ENCODE measurements at places on chromosomes 6 and 20. TPM values are rescaled to one million over a fixed set of nuclear protein-coding genes. Genes with fewer than 3 reads are reported as not detected.

YIPF3 gene
- total RNA-seq, result 57.6 TPM

PEX3 gene
- total RNA-seq, result 21.7 TPM

SCAF8 gene
- total RNA-seq, result 48.3 TPM

GRCh38 chr6:1519597-1519996 lies 90.1 kb upstream of the FOXC1 start:
- DNase-seq, result no peak
- peaks cover 8% of the 10 kb centered on the region for H3K4me1 ChIP-seq
- H3K27ac ChIP-seq, result no peak overlapping the region
- H3K36me3 ChIP-seq, result no peaks in the 10 kb centered on the region
- H3K27me3 ChIP-seq, result peaks cover 14% of the 10 kb centered on the region

DNA sequence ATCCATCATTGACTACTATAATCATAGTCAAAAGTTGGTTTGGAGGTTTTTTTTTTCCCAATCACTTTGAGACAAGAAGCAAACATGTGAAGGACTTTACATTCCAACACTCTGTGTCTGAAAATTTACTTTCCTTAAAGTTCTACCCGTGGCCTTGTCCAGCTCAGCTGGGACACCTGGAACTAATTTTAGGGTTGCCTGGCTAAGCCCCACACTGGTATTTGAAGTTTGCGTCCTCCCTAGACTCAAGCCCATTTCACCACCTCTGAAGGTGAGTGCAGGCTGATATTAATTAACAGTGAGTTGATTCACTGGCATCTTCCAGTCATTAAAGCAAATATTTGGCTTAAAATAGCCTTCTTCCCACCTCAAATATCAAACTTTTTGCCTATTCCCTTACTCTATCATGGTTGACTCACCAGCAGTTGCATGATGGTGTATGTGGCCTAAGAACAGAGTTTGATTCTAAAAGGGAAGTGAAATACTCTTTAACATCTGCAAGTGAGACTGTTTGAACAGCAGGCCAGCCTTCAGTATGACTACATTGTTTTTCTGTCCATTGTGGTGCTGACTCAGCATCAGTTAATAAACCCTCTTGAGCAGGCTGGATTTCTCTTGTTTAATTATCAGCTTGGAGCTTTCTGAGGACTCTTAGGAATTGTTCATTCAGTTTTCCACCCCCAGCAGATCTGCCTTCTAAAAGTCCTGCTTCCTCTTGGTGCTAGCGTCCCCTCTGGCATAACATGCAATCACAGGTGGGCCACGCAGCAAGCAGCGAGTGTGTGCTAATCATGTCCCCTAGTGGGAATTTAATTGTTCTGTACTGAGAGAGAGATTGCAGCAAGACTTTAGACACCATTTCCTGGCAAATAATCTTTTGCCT lies 1.8 kb upstream of the PRDM1 start:
- peak overlapping the region; percentile 60 for H3K27ac ChIP-seq
- DNase-seq, result no peak
- no peak overlapping the region for H3K4me3 ChIP-seq
- peaks cover 16% of the 10 kb centered on the region for H3K4me1 ChIP-seq
- H3K27me3 ChIP-seq, result peaks cover 57% of the 10 kb centered on the region

GRCh38 chr20:3757268-3757667 lies 10.3 kb downstream of the ADISSP start:
- peaks cover 16% of the 10 kb centered on the region for H3K4me1 ChIP-seq
- no peak for DNase-seq
- no peaks in the 10 kb centered on the region for H3K27me3 ChIP-seq
- peaks cover 3% of the 10 kb centered on the region for H3K36me3 ChIP-seq

GRCh38 chr6:81166770-81167169 lies 585.7 kb downstream of the TENT5A start:
- H3K4me3 ChIP-seq, result no peak overlapping the region
- no peak for DNase-seq
- H3K4me1 ChIP-seq, result no peaks in the 10 kb centered on the region
- H3K36me3 ChIP-seq, result no peaks in the 10 kb centered on the region
- H3K27me3 ChIP-seq, result no peaks in the 10 kb centered on the region
- H3K27ac ChIP-seq, result no peak overlapping the region

GRCh38 chr20:40600441-40601219 lies 88.4 kb downstream of the MAFB start:
- H3K4me3 ChIP-seq, result no peak overlapping the region
- no peaks in the 10 kb centered on the region for H3K4me1 ChIP-seq
- peaks cover 8% of the 10 kb centered on the region for H3K27me3 ChIP-seq
- H3K36me3 ChIP-seq, result no peaks in the 10 kb centered on the region

GRCh38 chr20:38129248-38129865 lies 35.7 kb downstream of the TGM2 start:
- peak overlapping the region; percentile 76 for H3K27ac ChIP-seq
- H3K4me3 ChIP-seq, result no peak overlapping the region
- no peaks in the 10 kb centered on the region for H3K36me3 ChIP-seq
- H3K27me3 ChIP-seq, result no peaks in the 10 kb centered on the region
- H3K4me1 ChIP-seq, result peaks cover 60% of the 10 kb centered on the region

DNA sequence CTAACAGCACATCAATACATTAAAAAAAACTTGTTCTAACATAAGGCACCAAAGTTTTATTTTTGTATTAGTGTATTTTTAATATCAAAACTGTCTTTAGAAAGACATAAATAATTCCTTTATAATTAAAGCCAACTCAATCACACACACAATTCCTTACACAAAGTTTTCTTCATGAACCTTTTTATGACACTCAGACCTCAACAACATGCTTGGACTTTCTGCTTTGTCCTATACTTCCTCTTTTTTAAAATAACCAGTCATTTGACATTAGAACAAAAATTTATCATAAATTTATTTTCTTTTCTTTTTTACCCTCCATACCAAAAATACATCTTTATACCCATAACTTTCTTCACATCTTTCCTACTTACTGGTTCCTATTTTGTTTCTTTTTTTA lies 292.0 kb upstream of the ARID1B start:
- no peak overlapping the region for H3K4me3 ChIP-seq
- DNase-seq, result no peak
- no peak overlapping the region for H3K27ac ChIP-seq
- no peaks in the 10 kb centered on the region for H3K36me3 ChIP-seq
- H3K4me1 ChIP-seq, result no peaks in the 10 kb centered on the region
- H3K27me3 ChIP-seq, result no peaks in the 10 kb centered on the region

DNA sequence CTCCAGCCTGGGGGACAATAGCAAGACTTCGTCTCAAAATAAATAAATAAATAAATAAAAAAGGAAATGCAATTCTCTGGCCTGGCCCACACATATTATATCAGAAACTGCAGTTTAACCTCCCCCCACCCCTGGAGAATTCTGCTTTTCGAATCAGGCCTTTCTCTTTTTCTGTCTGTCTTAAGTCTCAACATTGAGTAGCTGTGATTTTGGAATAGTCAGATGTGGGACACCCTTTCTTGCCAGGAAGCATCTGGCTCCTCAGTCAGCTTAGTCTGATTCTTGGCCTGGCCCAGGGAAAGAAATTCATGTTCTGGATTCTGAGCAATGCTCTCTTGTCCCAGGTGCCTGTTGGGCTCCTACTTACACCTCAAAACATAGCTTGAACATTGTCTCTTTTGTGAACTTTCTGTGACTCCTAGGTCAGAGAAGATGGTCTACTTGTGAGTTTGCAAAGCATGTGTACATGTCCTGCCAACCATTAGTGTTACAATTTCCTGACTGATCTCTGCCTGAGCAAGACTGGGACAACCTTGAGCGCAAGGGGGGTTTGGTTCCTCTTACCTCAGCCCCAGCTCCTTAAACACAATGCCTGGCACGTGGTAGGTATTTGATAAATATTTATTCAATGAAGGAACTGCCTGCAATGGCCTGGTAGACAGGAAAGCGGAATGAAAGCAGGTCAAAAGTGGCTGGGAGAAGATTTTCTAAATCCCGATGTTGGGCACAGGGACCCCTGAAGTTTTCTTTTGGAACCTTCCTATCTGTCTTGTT lies 23.8 kb upstream of the POU5F1 start:
- H3K27me3 ChIP-seq, result no peaks in the 10 kb centered on the region
- H3K4me3 ChIP-seq, result no peak overlapping the region
- H3K36me3 ChIP-seq, result no peaks in the 10 kb centered on the region
- H3K27ac ChIP-seq, result no peak overlapping the region

DNA sequence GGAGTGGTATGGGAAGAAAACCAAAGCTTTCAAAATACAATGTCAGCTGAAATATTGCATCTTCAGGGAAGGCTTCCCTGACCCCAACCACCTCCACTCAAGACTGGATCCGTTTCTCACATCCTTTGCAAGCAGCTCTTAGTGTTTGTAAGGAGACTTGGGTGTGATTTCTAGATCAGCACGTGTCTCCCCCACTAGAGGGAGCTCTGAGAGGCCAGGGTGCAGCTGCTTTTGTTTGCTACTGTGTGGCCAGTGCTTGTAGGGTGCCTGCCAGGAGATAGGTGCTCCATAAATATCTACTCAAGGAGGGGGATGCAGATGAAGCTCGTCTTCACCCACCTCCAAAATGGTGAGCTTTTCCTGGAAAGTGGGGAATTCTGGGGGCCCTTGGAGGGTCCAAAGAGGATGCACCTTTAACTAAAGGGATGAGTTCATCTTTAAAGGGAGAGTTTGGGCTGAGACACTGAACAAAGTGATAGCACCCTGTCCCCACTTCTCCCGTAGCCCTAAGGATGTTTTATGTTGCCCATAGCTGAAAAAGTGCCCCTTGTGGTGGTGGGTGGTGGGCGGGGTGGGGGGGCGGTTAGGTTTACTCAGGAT lies 52.6 kb upstream of the MAFB start:
- no peaks in the 10 kb centered on the region for H3K27me3 ChIP-seq
- H3K4me1 ChIP-seq, result no peaks in the 10 kb centered on the region
- peak; percentile 27 for DNase-seq
- H3K27ac ChIP-seq, result no peak overlapping the region
- H3K4me3 ChIP-seq, result no peak overlapping the region

DNA sequence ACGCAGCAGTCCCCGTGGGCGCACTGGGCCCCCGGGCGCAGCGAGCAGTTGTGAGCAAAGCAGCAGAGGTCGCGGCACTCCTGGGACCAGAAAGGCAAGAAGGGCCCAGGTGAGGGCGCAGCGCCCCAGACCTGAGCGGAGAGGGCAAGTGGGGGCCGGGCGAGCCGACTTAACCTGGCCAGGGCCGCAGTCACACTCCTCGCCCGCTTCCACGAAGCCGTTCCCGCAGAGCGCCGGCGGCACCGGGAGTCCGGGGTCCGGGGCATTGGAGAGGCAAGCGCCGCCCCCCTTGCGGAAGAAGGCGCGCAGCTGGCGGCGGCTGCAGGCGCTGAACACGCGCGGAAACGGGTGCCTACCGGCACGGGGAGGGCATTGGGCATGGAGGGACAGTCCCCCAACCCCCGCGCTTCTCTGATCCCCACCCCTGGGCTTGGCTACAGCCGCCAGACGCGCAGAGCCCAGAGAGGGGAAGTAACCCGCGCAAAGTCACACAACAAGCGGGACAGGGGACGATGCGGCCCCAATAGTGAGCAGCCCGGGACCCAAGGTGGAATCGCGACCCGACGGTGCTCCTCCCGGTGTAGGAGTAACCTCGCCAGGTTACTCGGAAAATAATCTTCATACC lies 9.2 kb downstream of the ADAM33 start:
- H3K4me1 ChIP-seq, result peaks cover 14% of the 10 kb centered on the region
- no peak overlapping the region for H3K27ac ChIP-seq
- H3K27me3 ChIP-seq, result peaks cover 36% of the 10 kb centered on the region
- H3K4me3 ChIP-seq, result peak overlapping the region; percentile 11
- no peaks in the 10 kb centered on the region for H3K36me3 ChIP-seq

DNA sequence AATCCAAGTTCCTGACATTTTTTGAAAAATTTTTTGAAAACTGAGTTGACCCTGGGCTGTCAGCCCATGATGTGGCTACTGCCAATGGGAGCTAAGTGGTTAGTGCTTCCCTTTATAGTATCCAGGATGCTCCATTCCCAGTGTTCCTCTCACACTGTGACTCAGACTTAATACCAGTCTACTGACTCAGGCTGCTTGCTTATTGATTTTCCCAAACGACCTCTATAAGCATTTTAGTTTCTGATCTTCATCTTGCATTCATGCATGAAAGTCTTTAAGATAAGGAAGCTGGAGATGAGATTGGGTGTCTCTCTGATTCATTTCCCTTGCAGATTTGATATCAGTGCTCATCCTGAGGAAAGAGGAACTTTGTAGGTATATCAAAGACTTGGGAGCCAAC lies 560.0 kb downstream of the TBC1D32 start:
- no peak overlapping the region for H3K4me3 ChIP-seq
- no peak for DNase-seq
- no peaks in the 10 kb centered on the region for H3K27me3 ChIP-seq
- no peaks in the 10 kb centered on the region for H3K36me3 ChIP-seq
- H3K27ac ChIP-seq, result no peak overlapping the region
